Left lung (tissue), 14 donors: ENCODE measurements at places on chromosomes 2 and 18. TPM values are rescaled to one million over a fixed set of nuclear protein-coding genes. Genes with fewer than 3 reads are reported as not detected.

GRCh38 chr18:68721681-68722583, 7.0 kb upstream of the TMX3 start:
- peak overlapping the region; percentile 0 for H3K4me3 ChIP-seq
- DNase-seq: no peak
- no peaks in the 10 kb centered on the region for H3K27me3 ChIP-seq
- peaks cover 5% of the 10 kb centered on the region for H3K4me1 ChIP-seq
- peak overlapping the region; percentile 51 for H3K27ac ChIP-seq

CCDC121 gene
- total RNA-seq: 2.9 TPM

GRCh38 chr2:217262911-217263310, 403.0 kb upstream of the TNP1 start:
- no peaks in the 10 kb centered on the region for H3K36me3 ChIP-seq
- H3K4me1 ChIP-seq: no peaks in the 10 kb centered on the region
- H3K4me3 ChIP-seq: no peak overlapping the region

GRCh38 chr2:220192994-220193753, 565.7 kb downstream of the SLC4A3 start:
- H3K27me3 ChIP-seq: no peaks in the 10 kb centered on the region
- no peak overlapping the region for H3K4me3 ChIP-seq
- no peak for DNase-seq
- H3K4me1 ChIP-seq: no peaks in the 10 kb centered on the region
- H3K27ac ChIP-seq: no peak overlapping the region

DNA sequence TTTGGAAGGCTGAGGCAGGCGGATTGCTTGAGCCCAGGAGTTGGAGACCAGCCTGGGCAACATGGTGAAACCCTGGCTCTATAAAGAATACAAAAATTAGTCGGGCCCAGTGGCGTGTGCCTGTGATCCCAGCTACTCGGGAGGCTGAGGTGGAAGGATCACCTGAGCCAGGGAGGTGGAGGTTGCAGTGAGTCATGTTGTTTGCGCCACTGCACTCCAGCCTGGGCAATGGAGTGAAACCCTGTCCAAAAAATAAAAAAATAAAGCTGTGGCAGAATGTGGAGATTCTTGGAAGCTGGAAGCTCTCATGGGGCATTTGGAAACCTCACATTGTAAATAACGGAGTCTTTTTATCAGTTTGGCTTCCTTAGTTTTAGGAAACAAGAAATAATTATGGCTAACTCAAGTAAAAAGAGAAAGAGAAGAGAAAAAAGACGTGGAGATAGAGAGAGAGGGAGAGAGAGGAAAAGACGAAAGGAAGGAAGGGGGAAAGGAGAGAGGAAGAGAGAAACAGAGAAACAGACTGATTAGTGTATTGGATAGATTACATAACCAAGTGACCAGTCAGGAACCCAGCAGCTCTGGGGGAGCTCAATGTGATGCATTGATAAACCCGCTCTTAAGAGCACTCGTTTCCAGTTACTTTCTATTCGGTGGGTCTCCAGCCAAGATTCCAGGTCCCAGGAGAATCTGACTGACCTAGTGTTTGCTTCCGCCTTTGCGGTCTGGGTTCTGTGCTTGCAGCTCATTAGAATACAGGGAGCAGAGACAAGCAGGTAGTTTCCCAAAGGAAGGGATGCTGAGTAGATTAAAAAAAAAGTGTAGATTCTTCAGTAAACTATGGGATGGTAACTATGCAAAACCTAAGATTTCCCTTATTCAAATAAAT, 1.1 kb upstream of the SPAST start:
- H3K36me3 ChIP-seq: no peaks in the 10 kb centered on the region
- peaks cover 33% of the 10 kb centered on the region for H3K4me1 ChIP-seq
- H3K27me3 ChIP-seq: no peaks in the 10 kb centered on the region
- H3K4me3 ChIP-seq: peak overlapping the region; percentile 95

- H3K4me3 ChIP-seq: no peak overlapping the region
- no peaks in the 10 kb centered on the region for H3K27me3 ChIP-seq
- no peak overlapping the region for H3K27ac ChIP-seq
- no peaks in the 10 kb centered on the region for H3K36me3 ChIP-seq
- DNase-seq: no peak
These were observed 62.5 kb downstream of the TGOLN2 start for GRCh38 chr2:85265304-85265703.

GRCh38 chr2:29518646-29519337, 402.6 kb downstream of the ALK start:
- no peaks in the 10 kb centered on the region for H3K27me3 ChIP-seq
- no peaks in the 10 kb centered on the region for H3K4me1 ChIP-seq

DNA sequence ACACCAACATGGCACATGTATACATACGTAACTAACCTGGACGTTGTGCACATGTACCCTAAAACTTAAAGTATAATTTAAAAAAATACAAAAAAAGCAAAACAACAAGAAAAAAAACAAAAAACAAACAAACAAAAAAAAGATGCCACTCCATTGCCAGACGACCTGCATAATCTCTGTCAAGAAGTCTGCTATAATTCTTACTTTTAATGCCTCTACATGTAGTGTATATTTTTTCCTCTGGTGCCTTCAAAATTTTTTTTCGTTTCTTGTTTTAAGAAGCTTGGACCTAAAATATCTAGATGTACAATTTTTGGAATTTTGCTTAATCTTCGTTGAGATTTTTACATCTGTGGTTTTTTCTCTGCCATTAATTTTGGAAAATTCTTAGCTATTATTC, 235.6 kb upstream of the ZNF521 start:
- no peaks in the 10 kb centered on the region for H3K27me3 ChIP-seq
- no peaks in the 10 kb centered on the region for H3K36me3 ChIP-seq
- no peaks in the 10 kb centered on the region for H3K4me1 ChIP-seq
- H3K4me3 ChIP-seq: no peak overlapping the region
- DNase-seq: no peak

- no peaks in the 10 kb centered on the region for H3K27me3 ChIP-seq
- H3K27ac ChIP-seq: no peak overlapping the region
- DNase-seq: peak; percentile 39
These were observed 197.1 kb downstream of the SMAD7 start for GRCh38 chr18:48753691-48754090.

COL6A3 gene
- total RNA-seq: 598 TPM

- no peak overlapping the region for H3K27ac ChIP-seq
- no peak overlapping the region for H3K4me3 ChIP-seq
- H3K27me3 ChIP-seq: no peaks in the 10 kb centered on the region
- no peaks in the 10 kb centered on the region for H3K36me3 ChIP-seq
These were observed 155.8 kb upstream of the ERBB4 start for GRCh38 chr2:212694398-212694797.

DNA sequence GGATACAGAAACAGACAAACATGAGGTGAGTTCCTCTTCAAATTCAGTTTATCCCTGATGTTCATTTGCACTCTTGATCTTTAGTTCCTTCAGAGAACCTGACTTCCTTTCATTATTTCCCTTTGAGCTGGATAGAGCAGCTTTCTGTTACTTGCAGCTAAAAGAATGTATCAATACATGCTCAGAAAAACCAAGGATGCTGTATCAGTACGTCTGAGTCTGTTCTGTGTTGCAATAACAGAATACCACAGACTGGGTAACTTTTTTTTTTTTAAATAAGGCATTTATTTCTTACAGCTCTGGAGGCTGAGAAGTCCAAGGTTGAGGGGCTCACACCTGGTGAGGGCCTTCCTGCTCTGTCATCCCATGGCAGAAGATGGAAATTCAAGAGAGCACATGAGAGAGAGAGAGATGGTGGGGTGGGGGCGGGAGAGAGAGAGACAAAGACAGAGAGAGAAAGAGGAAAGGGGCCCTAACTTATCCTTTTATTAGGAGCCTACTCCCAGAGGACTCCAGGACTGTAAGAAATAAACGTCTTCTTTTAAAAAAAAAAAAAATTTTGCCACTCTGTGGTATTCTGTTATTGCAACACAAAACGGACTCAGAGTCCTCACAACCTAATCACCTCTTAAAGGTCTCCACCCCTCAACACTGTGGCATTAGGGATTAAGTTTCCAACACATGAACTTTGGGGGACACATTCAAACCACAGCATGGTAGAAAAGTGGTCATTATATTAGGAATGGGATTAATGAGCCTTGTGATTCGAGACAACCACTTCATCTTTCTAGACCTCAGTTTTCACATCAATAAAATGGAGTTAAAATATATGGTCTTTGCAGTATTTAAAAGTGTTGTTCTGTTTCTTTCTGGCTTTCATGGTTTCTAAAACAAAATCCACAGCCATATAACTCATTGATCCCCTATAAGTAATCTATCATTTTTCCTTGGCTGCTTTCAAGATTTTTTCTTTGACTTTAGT, 18.4 kb upstream of the SELENOI start:
- no peak overlapping the region for H3K27ac ChIP-seq
- H3K27me3 ChIP-seq: no peaks in the 10 kb centered on the region
- no peak overlapping the region for H3K4me3 ChIP-seq
- no peaks in the 10 kb centered on the region for H3K36me3 ChIP-seq
- peaks cover 15% of the 10 kb centered on the region for H3K4me1 ChIP-seq

- H3K27me3 ChIP-seq: no peaks in the 10 kb centered on the region
- no peaks in the 10 kb centered on the region for H3K4me1 ChIP-seq
- DNase-seq: no peak
These were observed 73.1 kb upstream of the PID1 start for GRCh38 chr2:229344151-229344551.

GRCh38 chr2:127379712-127380355, 7.9 kb downstream of the MAP3K2 start:
- peaks cover 6% of the 10 kb centered on the region for H3K36me3 ChIP-seq
- no peak for DNase-seq
- no peaks in the 10 kb centered on the region for H3K27me3 ChIP-seq
- H3K27ac ChIP-seq: no peak overlapping the region
- H3K4me1 ChIP-seq: peaks cover 35% of the 10 kb centered on the region

PROC gene
- not detected for total RNA-seq

DNA sequence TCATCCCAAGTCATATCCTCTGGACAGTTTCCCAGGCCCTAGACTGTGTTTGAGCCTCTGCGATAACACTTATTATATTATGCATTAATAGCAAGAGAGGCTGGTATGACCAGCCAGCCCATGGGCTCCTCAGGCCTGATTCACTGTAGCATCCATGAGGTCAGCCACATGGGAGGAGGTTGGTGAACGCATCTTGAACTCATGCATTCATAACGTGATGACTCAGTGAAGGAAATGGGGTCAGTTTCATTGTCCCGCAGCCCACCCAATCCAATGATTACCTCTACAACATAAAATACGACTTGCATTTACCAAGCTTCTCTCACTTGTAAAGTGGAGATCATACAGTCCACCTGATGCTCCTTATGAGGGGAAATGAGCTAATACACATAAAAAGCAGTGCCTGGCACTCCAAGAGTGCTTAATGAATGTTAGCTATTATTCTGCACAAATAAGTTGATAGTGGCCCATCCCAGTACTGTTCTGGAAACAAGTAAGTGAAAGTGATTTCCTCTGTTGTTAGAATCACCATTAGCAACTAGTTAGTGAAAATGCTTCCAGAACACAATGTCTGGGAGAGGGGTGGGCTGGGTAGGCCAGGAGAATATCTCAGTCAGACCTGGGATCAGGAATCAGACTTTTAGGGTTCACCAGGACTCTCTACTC, 46.1 kb upstream of the CELF4 start:
- H3K36me3 ChIP-seq: no peaks in the 10 kb centered on the region
- no peak for DNase-seq
- no peak overlapping the region for H3K27ac ChIP-seq
- no peaks in the 10 kb centered on the region for H3K4me1 ChIP-seq

GRCh38 chr2:70089220-70089982, 2.1 kb downstream of the PCBP1 start:
- DNase-seq: no peak
- no peaks in the 10 kb centered on the region for H3K36me3 ChIP-seq
- H3K4me3 ChIP-seq: peak overlapping the region; percentile 67
- H3K27ac ChIP-seq: peak overlapping the region; percentile 100
- H3K27me3 ChIP-seq: no peaks in the 10 kb centered on the region

DNA sequence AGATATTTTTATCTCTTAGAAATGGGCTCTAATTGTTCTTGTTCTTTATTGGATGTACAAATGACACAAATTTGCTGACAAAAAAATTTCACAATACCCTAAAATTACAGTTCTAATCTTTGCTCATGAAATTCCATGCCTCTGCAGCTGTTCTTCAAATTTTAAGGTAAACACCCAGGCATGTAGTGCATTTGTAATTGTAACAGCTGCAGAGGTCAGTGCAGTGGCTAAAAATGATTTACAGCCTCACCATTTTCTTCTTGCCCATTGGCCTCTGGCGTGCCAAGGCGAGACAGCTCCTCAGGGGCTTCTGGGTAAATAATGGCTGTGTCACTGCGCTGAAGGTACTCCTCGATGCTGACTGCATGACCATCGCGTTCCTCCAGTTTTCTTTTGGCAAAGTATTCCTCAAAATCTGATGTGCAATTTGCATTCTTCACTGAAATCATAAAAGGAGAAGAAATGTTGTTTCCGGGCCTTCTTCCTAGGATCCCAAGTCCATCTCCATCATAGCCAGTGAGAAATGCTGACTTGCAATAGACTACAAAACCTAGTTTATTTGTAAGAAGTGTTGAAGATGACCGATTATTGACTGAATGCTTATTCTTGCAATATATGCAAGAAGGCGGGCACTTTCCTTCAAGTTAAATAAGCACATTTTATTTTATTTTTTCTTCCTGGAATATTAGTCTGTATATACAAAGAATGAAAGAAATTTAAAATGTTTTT, 115.2 kb downstream of the ZEB2 start:
- H3K36me3 ChIP-seq: no peaks in the 10 kb centered on the region
- H3K4me1 ChIP-seq: peaks cover 31% of the 10 kb centered on the region
- no peak overlapping the region for H3K4me3 ChIP-seq

DNA sequence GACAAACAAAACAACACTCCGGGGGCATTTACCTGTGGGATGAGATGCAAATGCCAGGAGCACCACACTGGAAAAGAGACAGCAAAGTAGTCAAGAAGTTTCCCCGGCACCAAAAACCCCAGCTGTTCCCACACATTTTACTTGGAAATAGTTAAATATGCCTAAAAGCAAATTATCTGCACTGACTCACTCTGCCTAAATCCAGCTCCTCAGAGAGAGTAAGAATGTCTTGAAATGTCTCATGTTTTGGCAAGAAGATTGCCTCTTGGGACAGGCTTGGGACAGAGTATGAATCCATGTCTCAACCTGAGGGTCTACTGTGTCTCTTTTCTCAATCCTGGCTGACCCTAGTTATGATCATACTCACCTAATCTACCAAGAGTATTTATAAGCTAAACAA, 87.5 kb upstream of the RIOK3 start:
- H3K27me3 ChIP-seq: no peaks in the 10 kb centered on the region
- H3K27ac ChIP-seq: no peak overlapping the region
- no peaks in the 10 kb centered on the region for H3K36me3 ChIP-seq
- no peaks in the 10 kb centered on the region for H3K4me1 ChIP-seq
